ENCODE measurements at places on chromosomes 6 and 20.
A peak's percentile ranks its signal among the peaks of the same experiment; 100 is the strongest.

DNA sequence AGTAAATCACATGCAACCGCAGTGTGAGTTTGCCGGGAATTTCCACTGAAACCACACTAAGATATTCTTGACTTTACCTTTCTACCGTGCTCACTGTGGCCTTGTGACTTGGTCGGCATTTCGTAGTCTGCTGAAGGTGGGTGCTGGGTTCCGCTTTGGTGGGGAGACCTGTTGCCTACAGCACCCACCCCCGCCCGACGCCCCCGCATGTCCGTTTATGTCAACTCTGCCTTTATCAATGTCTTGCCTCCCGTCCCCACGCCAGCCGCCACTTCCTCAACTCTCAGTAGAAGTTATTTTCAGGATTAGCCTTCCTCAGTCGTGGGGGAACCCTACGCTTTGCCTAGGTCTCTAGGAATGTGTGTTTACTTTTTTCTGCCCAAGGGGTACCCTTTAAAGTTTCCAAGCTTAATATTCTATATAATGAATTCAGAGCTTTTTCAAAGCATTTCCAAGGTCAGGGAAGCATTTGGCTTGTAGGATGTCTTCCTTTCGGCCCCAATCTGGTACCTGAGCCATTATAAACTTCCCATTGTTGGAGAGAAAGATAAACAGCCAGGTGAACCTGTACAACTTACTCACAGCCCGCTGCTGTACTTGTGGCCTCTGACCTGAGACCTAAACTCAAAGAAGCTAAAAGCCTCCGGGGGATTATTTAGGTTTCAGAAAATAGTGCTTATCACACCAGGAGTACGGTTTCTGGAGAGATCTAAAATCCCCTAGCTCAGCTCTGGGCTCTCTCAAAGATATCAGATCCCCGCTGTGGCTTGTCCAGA lies 54.2 kb downstream of the TBC1D7 start:
- DNase-seq = peak; percentile 45

GRCh38 chr6:75504465-75505222 lies 11.0 kb upstream of the FILIP1 start:
- DNase-seq = no peak

DNA sequence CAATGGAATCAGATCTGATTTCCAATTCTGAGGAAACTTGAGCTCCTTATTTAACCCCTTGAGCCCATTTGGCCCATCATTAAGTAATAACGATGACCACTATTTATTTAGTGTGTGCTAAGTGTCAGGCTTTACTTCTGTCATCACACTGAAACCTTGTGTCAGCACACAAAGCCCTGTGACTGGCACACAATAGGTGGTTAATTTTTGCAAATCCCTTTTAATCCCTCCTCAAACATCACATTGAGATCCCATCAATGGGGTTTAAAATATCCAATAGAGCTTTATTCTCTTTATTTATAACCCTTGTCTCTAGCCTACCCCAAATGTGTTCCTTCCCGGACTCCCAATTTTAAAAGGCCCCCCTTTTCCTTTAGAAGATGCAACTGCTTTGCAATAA lies 656.8 kb upstream of the CHD6 start:
- no peak for DNase-seq

DNA sequence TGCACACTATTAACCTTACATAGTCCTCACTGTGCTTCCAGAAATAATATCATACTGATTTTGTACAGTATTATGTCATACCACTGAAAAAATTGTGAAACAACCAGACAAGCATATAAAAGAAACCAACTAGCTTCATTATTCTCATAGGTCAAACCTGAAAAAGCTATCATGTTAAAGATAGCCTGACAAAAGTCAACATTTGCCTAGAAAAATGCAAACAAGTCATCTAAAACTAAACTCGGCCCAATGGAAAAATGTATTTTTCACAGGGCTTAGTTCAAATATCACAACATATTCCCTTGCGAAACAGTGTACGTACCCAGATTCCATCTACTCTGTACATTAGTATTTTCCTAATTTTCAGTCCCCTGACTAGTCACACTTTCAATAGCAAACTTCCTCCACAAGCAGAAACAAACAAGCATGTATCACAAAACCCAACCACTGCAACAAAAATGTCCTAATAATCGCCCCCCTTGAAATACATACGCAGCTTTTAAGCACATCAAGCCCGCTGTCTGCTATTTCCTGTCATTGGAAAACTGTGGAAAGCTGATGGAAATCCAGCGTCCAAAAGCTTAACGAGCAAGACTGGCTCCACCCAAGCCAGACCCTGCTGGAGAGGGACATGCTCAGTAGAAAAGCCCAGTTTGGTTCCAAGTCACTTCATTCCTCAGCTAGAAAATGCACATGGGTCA lies 93.1 kb downstream of the EPB41L2 start:
- DNase-seq = no peak

- no peak for DNase-seq
Measured at GRCh38 chr20:1001911-1002681, at the start of gene RSPO4. Gene RSPO4, minus strand, starts transcription at chr20:1002311. Its CDS starts 147 bp downstream, at chr20:1002164.

- DNase-seq = no peak
Measured at GRCh38 chr20:2618815-2619214, 33.6 kb upstream of the NOP56 start.

DNA sequence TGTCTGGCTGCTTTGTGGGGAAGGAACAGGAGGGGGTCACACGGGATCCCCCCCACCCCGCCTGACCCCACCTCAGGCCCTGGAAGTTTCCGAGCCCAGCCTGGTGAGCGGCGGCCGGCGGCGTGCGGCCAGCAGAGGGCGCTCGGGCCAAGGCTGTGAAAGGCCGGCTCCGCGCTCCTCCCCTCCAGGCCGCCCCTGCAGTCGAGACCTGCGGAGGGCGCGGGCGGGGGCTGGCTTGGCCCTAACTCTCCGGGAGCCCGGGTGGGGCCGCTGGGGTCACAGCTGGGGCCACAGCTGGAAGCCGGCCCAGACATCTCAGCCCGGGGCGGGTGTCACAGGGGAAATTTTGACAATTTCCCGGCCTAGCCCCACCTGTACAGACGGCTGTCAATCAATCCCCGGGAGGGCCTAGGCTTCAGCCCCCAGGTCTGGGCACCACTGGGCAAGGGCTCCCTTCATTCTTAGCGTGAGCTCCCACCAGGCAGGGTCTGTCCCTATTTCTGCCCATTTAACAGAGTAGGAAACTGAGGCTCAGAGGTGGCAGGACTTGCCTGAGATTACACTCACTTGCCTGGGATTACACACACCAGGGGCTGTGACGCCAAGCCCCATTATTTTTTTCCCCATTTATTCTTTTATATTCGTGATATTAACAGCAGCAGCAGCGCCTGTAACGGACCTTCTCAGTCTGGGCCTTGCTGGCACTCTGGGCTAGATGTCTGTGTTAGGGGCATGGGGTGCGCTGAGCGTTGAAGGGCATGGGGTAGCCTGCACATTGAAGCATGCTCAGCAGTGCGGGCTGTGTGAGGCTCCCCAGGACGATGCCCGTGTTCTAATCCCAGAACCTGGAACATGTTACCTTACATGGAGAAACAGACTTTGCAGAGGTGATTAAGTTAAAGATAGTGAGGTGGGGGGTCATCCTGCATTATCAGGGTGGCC lies 23.0 kb downstream of the ZBP1 start:
- peak; percentile 68 for DNase-seq

DNA sequence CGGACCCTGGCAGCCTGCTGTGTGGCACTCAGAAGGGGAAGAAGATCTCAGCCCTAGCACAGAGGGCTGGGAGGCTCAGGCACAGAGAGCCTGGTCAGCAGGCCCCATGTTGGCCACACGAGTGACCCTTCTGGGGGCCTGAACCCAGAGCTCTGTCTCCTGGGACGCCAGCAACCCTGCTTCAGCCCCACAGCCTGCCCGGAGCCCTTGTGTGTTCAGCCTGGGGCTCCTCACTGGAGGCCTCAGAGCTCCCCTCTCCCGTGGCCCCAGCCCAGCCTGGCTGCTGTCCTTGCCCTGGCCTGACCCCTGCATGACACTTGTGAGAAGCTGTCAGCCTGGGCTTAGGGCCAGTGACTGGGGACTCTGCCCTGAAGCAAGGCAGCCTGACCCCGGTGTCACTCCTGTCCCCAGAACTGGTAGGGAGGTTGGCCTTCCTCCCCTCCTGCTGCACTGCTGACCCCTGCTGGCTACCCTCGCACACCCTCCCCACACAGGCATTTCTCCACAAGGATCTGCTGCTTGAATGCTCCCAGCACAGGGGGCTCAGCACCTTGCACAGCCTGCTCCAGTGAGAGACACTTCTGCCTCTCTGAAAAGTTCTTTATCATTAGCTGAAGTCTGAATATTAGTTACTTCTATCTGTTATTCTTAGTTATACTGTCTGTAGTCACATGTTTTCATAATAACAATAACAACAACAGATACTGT lies 15.4 kb upstream of the IP6K3 start:
- peak; percentile 3 for DNase-seq

DNA sequence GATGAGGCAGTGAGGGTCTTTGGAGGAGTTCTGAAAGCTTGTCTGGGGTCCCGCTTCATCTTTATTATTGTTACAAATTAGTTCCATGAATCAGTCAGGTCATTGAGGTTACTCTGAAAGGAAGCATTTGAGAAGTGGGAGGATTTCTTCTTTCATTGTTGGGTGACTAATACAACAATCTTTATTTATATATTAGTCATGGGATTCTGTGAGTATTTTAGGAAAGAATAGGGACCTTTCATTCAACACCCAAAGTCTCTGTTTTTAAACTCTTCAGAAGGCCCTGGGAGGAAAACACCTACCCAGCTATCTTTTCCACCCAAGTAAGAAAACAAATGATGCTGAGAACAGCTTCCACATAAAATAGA lies 98.3 kb downstream of the SOD2 start:
- no peak for DNase-seq

- DNase-seq = no peak
Measured at GRCh38 chr6:134464690-134465411, 146.9 kb upstream of the SGK1 start.

- DNase-seq = no peak
Measured at GRCh38 chr6:27825025-27825793, 87.0 kb downstream of the OR2B2 start.

DNA sequence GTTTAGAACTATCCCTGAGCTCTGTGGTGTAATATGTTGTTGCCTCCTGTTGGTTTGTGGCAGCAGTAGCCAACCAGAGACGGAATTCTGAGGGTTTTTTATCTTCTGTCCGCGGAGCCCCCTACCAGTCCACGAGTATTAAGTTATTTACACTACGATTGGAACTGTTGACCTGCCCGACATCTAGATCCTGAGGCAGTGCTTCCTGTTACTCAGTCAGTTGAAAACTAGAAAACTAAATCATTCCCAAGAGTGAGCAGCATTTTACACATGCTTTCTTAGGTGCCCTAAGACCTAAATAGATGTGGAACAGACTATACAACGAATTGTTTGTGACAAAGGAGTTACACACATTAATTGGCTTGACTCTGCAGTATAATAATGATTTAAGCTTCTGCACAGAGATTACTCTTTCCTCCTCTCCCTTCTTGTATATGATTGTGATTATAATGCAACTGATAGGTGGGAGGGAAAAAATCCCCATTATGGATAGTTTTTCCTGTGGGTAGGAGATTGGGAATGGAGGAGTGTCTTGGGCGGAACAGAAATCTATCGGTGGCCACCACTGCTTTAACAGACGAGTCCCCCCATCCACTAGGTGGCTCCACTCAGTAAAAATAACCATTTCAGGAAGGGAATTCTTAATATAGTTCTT lies 1.7 kb downstream of the LOC128125822 start:
- peak; percentile 3 for DNase-seq

DNA sequence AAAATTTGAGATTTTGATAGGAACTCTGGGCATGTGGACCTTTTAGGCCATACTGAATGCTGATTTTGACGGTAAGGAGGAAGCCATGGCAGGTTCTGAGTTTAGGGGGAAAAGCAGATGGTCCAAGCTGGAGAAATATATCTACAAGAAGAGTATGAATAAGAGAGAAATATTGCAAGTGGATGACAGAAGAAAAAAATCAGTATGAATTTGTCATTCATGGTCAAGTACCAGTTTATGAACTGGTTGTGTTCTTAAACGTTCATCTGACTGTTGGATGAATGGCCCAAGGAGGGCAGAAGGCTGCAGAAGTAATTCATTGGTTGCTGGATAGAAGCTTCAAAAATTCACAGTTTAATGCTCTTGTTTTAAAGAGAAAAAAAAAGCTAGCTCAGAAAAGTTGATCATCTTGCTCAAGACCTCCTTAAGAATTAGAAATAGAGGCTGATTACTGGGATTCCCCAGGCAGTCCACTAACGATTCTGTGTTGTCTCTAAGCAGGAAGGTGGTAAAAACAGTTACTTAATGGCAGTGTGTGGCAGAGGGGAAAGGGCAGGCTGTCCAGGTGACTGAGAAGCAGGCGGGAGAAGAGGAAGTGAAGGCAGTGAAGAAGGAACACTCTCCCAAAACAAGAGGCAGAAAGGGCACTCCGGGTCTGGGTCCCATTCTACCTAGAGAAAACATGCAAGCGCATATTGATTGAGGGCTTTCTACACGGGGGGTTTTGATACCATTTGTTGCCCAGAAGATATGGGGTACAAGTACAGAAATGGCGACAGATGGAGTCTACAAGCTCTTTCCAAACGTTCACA lies 2.0 kb upstream of the DUSP22 start:
- no peak for DNase-seq

- no peak for DNase-seq
Measured at GRCh38 chr6:149960488-149960887, 3.3 kb upstream of the ULBP1 start.

GRCh38 chr6:21323577-21323976 lies 270.0 kb upstream of the SOX4 start:
- no peak for DNase-seq

DNA sequence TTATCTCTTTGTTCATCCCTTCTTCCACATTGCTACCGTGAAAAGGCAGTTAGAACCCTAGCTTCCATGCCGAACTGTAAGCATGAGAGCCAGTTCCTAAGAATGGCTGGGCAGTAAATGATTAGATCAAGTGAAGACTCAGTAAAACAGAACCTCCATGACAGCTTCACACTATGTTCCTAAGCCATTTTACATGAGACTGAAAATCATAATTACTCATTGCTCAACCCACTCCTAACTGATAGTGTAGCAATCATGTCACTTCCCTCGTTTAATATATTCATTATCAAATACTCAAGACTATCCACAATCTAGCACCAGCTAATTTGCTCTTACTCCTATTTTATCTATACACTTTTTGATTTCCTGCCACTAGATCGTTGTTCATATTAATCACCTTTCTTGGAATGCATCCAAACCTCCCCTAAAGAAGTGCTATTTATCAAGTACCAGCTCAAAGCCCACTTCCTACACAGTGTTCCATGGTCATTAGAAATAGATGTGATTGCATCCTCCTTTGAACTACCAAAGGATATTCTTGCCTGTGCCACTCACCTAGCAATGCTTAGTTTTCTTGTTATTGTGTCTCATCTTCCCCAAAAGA lies 6.0 kb downstream of the TMEM30A start:
- DNase-seq = no peak

- DNase-seq = no peak
Measured at GRCh38 chr6:109139109-109139508, 43.8 kb downstream of the CEP57L1 start.

- no peak for DNase-seq
Measured at GRCh38 chr6:36670271-36670670, 8.2 kb upstream of the CDKN1A start.

GRCh38 chr20:24721891-24722568 lies 227.0 kb upstream of the CST7 start:
- DNase-seq = no peak

DNA sequence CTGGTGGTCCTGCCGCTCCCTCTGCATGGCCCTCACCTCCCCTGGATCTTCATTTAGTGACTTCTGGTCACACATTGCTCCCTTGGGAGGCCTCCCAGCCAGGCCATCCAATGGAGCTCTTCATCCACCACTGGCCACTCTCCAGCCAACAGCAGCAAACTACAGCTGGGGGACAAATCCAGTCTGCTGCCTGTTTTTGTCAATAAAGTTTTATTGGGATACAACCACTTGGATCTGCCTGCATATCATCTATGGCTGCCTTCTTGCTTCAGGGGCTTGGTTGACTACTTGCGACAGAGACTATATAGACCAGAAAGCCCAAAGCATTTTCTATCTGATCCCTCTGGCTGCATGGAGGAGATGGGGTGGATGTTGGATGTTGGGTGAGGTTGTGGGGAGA lies 156.6 kb upstream of the SULF2 start:
- DNase-seq = no peak
